ENCODE measurements at places on chromosomes 7 and 10.

GRCh38 chr10:47261121-47261520, 38.9 kb upstream of the GDF10 start:
- no peak for DNase-seq

DNA sequence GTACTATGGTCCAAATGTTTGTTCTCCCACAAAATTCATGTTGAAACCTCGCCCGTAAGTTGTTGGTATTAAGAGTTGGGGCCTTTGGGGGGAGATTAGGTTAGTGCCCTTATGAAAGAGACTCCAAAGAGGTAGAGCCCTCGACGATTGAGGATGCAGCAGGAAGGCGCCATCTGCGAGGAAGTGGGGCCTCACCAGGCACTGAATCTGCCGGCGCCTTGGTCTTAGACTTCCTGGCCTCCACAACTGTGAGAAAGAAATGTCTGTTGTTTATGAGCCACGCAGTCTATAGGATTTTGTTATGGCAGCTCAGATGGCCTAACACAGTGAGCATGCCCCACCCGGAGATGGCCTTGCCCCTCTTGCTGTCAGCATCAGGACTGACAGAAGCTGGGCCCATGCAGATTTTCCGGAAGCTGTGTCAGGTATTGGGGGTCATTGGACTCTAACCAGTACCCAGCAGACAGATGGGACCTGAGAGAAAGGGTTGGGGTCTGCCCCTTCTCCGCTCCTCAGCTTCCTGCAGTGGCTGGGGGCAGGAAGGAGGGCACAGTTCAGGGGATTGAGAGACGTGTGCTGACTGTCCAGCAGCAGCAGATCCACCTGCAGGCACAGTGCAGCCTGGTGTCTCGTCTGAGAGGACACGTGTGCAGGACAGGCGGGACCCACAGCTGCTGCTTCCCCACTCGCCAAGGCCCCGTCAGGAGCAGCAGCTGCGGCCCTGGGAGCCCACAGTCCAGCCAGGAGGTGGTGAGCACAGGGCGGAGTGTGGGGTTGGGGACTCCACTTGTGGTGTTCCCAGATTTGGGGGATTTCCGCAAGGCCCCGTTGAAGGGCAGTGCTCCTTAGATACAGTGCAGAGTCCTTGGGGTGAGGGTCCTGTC, 47.8 kb downstream of the MGMT start:
- DNase-seq: no peak

DNA sequence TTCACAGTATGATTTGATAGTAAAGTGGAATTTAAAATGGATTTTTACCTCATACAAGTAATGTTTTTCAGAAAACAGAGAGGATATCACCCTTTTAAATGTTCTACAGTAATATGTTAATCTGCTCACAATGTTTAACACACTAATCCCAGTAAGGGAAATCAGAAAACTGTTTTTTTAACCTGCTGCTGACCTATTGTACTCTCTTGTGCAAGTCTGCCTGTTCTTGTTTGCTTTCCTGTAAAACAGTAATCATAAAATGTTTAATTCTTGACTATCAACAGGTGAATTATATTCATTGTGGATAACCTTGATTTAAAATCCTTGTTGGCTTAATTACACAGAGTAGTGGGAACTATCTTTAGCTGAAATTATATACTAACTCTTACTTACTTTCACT, 126.4 kb downstream of the GNAT3 start:
- DNase-seq: no peak

- DNase-seq: no peak
These were observed 571.4 kb downstream of the DNAJB6 start for GRCh38 chr7:157908006-157908782.

GRCh38 chr10:123507298-123507697, 158.9 kb upstream of the GPR26 start:
- no peak for DNase-seq

DNA sequence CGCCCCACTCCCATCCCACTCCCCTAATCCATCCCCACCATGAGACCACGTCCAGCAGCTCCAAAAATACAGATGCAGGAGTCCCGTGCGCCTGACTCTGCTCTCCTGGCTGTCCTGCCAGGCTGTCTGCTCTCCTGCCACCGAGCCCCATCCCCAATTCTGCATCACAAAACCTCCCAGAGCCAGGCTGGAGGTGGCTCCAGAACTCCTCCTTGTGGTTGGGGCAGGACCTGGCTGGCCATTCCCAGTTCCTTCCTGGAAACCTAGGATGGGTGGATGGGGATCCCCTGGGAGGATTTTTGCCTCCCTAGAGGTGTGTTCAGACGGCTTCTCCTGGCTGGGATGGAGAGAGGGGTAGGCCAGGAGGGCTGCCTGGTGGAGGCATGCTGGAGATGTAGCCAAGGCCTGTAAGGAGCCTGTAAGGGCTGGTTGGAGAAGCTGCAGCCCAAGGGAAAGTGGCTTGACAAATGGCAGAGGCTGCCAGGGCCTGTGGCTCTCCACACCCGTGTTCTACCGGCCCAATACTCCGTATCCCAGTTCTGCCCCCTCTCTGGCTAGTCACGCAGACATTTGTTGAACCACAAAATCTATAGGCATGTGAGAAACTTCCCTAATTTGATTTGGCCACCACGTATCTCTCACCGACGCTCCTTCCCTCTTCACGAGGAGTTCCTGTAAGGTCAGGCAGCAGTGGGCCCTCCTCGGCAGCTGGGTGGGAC, 99.3 kb downstream of the ARHGAP22 start:
- no peak for DNase-seq

DNA sequence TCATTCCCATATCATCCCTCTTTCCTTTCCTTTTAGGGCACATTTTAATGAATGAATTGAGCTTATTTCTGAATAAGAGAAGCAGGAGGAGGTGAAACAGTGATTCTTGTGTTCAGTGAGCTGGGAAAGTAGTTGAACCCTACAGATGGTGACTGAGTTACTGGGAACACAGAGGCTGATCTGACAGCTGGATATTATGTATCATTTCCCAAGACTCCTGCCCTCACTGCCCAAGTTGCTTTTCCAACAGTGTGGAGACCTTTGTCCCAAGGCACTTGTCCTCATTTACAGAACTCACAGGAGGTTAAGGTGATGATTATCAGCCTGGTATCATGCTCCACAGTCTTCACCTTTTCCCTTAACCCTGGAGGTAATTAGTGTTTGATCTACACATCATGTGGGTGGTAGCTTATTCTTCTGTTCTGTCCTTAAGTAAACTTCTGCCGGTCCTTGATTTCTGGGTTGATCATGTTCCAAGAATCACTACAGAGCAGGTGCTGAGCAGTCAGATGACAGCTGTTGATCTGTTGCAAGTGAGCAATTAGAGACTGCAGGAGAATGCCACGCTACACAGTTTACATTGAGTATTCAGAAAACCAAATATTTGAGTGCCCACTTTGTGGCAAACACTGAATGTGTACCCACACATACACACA, 2.6 kb downstream of the PRLHR start:
- no peak for DNase-seq

DNA sequence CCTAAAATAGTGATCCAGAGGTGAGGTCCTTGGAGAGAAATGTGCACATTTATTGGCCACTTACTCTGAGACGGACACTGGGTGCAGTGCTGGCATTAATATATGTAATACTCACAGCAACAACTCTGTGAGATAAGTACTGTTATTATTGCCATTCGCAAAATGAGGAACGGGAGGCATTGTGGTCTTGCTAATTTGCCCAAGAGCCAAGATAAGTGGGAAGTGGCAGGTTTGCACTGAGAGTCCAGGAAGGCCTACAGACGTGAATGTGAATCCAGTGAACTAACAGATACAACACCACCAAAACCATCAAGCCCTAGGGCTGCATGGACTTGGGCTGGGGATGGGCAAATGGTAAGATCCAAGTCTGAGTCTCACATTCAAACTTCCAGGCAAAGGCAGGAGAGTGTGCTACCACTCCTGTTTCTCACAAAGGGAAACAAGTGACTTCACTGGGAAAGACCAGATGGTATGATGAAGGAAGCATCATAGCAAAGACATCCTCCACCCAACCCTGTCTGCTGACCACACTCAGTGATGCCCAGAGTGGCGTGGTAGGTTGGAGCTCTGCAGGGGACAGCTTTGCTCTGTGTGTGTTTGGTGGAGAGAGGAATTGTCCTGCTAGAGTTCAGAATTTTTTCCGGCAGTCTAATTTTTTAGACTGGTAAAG, 19.2 kb downstream of the TMEM273 start:
- DNase-seq: no peak

DNA sequence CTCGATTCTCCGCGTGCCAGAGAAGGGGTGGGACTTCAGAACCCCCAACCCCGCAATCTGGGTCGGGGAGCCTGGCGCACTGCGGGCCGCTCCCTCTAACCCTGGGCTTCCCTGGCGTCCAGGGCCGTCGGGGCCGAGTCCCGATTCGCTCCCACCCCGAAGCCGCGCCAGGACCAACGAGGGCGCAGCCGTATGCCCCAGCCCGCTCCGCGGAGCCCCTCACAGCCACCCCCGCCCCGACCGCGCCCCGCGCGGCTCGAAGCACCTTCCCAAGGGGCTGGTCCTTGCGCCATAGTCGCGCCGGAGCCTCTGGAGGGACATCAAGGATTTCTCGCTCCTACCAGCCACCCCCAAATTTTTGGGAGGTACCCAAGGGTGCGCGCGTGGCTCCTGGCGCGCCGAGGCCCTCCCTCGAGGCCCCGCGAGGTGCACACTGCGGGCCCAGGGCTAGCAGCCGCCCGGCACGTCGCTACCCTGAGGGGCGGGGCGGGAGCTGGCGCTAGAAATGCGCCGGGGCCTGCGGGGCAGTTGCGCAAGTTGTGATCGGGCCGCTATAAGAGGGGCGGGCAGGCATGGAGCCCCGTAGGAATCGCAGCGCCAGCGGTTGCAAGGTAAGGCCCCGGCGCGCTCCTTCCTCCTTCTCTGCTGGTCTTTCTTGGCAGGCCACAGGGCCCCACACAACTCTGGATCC, at the start of gene LEP:
TSS of gene LEP (plus strand) at position 583 of the 691 bp plus-strand sequence. CDS start 10,741 bp downstream, outside the sequence.
- DNase-seq: no peak

DNA sequence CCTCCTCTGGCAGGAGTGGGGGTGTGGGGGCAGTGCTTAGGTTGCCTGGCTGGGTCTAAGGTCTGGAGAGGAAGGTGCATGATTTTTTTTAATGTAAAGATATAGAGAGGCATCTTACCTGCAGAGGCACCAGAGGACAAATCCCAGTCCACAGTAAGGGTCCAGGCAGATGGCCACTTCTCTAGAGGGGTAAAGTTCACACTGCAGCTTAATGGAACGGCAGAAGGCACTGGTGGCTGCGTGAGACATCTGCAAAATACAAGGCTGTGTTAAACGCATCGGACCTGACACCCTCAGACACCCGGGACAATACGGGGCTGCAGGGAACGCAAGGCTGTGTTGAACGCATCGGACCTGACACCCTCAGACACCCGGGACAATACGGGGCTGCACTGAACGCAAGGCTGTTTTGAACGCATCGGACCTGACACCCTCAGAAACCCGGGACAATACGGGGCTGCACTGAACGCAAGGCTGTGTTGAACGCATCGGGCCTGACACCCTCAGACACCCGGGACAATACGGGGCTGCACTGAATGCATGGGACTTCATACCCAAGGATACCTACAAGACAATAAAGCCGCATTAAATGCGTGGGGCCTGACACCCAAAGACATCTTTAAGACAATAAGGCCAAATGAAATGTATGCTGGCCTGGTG, 206.0 kb downstream of the ZMYND11 start:
- no peak for DNase-seq

GRCh38 chr7:67754651-67755050, 758.0 kb downstream of the TYW1 start:
- DNase-seq: no peak

DNA sequence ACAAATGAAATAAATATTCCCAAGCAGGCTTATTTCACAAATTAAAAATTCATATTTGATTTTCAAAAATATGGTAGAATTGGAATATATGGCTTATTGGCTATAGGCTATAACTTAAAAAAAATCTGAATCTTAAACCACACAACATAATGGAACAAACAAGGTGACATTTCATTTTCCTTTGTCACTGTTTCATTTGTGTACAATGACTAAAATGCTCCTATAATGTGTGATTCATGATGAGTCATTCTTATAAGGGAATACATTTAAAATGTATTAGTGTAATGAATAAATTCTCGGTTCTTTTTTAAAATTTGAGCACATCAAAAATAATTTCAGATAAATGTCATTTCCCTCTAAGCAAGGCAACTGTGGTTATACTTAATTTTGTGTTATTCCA, 148.0 kb upstream of the ANK3 start:
- no peak for DNase-seq

DNA sequence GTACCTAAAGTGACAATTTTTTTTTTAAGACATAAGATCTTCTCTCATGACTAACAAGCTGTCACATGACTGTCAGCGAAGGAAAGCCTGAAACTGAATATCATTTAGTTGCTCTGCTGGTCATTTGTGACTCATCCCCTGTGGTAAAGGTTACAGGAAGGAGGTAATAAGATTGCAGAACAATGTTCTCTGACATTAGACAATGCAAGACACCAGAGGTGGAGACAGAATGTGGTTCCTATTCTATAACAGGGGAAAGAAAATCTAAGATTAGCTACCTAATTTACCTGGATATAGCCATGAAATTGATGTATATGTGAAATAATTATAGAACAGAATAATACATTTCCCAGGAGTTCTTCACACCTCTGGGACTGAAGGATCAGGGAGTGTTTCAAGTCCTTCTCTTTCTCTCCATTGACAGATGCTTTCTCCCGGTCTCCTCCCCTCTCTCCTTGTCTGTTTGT, 47.7 kb downstream of the LRGUK start:
- no peak for DNase-seq

GRCh38 chr7:138429577-138430250, 30.3 kb upstream of the TRIM24 start:
- DNase-seq: no peak

- DNase-seq: peak; percentile 18
These were observed 675.2 kb downstream of the LRMDA start for GRCh38 chr10:76106611-76107010.

DNA sequence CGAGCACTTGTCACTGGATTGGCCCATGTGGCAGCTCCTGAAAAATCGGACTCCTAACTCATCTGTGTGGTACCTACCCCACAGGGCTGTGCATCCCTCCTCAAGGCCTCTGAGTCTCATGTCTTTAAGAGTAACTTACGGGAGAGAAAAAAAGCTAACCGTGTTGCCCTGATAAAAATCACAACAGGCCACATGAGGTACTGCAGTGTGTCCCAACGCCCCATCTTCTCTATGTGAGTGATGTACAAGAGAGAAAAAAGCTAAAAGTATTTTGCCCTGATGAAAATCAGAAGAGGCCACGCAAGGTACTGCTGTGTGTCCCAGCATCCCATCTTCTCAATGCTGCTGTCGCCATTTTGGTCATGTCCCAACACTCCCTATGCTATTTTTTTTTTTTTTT, 41.2 kb upstream of the ADRB1 start:
- no peak for DNase-seq

DNA sequence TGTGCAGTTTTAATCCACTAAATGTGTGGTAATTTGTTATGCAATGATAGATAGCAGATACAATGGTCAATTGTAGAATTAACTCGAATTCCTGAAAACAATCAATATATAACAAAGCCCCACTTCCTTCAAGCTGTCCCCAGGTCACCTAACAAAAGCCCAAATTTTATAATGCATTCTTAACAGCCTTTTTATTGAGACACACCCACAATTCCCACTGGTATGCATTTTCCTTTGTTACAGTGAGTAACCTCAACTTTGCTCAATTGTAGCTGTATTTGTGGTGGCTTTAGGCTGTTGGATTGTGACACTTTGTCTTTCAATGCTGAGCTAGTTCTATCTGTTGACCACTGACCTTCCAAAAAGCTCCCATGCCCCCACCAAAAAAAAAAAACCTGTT, 279.8 kb upstream of the CACNA2D1 start:
- DNase-seq: no peak

Data from retina (tissue), 1 donor.